ENCODE measurements at places on chromosomes 6 and 20. TPM values are rescaled to one million over a fixed set of nuclear protein-coding genes. Genes with fewer than 3 reads are reported as not detected.

The CALHM6 gene
- total RNA-seq = 8.2 TPM

The TRIM31 gene
- not detected for total RNA-seq

The SAMD5 gene
- total RNA-seq = 2.1 TPM

The SSTR4 gene
- not detected for total RNA-seq

- no peak for DNase-seq
Observed at GRCh38 chr6:28542440-28543296, 17.0 kb downstream of the GPX5 start.

GRCh38 chr6:14059791-14060436, 57.7 kb upstream of the CD83 start:
- no peak for DNase-seq

DNA sequence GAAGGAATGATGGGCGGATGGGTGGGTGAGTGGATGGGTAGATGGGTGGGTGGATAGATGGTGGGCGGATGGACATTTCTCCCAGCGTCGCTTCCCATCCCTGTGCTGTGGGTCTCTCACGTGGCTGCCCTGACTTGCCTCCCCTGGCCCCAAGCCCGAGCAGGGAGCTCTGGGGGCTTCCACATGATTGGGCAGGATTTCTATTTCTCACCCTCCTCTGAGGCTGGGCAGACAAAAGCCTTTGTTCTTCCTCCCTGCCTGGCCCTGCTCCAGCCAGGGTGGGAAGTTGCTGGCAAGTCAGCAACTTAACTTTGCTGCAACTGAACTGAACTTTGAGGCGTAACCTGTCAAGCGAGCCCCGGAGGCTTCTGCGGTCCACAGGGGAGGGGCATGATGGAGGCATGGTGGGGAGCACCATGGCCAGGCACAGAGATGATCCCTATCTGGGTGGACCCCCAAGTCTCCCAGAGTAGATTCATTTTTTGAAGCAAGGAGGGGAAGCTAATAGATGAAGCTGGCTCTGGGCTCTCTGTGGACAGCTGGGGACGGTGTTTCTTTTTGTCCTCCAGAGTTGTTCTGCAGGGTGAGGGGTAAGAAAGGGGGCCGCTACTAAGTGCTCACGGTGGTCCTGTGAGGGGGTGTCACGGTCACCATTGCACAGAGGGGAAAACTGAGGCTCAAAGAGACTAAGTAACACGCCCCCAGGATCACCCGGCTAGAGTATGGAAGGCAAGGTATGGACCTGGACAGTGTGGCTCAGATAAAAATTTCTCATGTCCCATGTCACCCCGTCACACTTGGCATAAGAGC, 140.1 kb downstream of the CEBPB start:
- DNase-seq = no peak

DNA sequence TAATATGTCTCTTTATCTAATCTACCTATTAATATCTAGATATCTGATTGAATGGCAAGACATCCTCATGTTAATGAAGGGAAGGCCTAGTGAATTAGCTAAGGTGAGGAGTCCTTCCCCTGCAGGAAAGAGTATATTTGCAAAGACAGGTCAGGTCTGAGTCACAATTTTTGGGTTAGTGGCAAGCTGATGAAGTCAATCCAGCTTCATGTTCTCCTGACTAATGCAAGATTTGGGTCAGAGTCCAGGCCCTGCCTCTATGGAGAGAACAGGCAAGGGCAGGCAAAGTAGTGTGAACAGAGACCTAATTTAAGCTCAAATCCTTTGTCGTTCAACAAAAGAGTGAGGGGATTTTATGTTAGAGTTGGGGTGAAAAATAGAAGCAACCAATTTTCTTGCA, 496.7 kb downstream of the BMP2 start:
- no peak for DNase-seq

All from tibial nerve (tissue), 4 donors.